ENCODE measurements at places on chromosomes 12 and 14.

- no peak for DNase-seq
Measured at GRCh38 chr14:75267141-75267721, 11.4 kb upstream of the FOS start.

- no peak for DNase-seq
Measured at GRCh38 chr12:70317781-70318180, 48.3 kb upstream of the KCNMB4 start.

DNA sequence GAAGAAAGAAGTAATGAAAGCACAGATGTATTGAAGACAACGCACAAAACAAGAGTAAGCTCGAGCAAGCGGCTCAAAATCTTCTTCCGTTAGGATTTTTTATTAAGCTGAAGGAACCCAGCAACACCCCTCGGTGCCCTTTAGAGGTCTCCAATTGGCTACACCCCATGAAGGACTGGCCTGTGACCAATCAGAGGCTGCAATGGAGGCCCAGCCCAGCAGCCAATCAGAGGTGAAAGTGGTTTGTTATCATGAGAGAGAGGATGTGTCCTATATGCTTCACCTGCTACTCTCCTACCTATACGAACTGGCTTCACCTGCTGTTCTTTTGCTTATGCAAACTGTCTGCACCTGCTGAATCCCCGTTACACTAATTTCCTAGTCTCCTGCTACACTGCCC, 358.8 kb downstream of the C12orf50 start:
- DNase-seq, result no peak

GRCh38 chr14:32914391-32914790, 24.3 kb upstream of the NPAS3 start:
- DNase-seq, result no peak

GRCh38 chr12:2682296-2683251, 112.2 kb upstream of the FKBP4 start:
- DNase-seq, result no peak

- DNase-seq, result no peak
Measured at GRCh38 chr12:81958406-81958805, 199.3 kb upstream of the PPFIA2 start.

DNA sequence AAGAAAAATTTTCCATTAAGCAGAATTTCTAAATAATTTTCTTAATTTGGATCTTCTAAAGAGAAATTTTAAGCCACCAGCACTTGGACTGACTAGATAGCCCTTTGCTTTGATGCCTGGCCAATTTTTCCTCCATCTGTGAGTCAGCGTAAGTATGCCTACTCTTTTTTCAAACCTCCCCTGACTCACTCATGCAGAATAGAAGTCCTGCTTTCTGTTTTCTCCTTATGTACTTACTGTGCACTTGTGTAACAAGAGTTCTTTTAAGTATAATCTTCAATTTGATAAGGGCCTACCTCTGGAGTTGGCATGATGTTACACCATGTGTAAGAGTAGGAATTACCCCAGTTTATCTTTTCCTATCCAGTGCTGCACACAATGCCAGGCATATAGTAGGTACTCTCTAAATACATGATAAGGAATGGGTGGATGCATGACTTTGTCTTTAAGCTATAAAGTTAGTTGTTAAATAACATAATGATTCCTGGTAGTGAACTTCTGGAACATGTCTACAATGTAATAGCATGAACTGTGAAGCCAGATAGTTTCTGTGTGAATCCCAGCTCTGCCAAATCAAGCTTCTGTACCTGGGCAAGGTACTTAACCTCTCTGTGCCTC, 329.6 kb downstream of the TMTC2 start:
- DNase-seq, result no peak

- peak; percentile 62 for DNase-seq
Measured at GRCh38 chr12:22334410-22335100, at the start of gene ST8SIA1. Gene ST8SIA1, minus strand, starts transcription at chr12:22334707. Its CDS starts 475 bp downstream, at chr12:22334232.

- no peak for DNase-seq
Measured at GRCh38 chr14:26992403-26993115, 394.7 kb upstream of the NOVA1 start.

DNA sequence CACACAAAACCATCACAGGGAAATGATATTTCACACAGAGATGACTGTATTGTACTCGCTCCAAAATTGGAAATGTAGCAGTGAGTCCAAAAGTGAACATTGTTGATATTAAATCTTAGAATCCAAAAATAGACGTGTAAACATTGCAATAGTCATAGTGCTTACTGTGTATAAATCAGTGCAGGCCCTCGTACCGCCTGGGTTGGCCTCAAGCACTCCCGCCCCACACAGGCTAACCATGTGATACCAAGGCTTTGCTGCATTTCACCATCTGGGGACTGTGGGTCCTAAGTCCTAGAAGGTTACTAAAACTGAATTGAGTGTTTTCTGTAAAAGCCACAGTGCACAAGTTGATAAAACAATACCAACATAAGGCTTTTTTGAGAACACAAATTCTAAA, 107.3 kb downstream of the PPP2R5E start:
- peak; percentile 69 for DNase-seq

GRCh38 chr12:70031046-70031445, 206.0 kb downstream of the MYRFL start:
- no peak for DNase-seq

DNA sequence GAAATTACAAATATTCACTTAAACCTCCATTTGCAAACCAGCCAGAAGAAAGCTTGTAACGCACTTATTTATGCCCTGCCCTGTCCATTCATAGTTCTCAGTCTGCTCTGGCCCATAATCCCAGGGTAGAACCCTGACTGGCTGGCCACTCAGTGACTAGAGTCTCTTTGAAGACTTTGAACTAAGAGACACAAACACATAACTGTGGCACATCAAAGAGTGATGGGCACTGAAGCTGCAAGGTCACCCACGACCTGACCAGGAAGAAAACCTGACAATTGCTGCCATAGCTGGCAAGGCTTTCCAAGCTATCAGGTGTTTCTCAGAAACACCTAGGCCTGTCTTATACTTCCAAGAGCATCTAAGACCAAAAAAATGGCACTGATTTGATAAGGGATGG, 28.7 kb downstream of the SLC41A2 start:
- DNase-seq, result no peak

- no peak for DNase-seq
Measured at GRCh38 chr12:93766796-93767523, 89.8 kb downstream of the CRADD start.

- DNase-seq, result no peak
Measured at GRCh38 chr14:104803280-104803911, 2.5 kb downstream of the ZBTB42 start.

DNA sequence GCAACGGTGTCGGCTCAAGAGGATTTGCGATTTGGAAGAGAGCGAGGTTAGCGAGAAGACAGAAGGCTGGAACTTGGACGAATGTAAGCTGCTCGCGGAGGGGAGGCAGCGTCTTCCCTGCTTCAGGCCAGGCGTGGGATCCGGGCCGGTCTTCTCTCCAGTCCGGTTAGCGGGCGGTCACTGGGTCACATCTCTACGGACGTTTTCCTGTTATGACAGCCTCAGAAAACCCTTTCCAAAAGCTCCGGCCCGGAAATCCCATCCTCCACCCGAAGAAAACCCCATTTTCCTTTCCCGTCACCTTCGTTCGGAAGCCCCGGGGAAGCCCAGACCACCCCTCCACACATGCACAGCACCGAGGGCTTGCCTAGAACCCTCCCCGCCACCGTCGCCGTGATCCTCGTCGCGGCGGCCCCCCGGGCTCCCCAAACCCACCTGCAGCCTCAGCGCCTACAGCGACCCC, 268 bp downstream of the NDUFB1 start:
- peak; percentile 69 for DNase-seq

DNA sequence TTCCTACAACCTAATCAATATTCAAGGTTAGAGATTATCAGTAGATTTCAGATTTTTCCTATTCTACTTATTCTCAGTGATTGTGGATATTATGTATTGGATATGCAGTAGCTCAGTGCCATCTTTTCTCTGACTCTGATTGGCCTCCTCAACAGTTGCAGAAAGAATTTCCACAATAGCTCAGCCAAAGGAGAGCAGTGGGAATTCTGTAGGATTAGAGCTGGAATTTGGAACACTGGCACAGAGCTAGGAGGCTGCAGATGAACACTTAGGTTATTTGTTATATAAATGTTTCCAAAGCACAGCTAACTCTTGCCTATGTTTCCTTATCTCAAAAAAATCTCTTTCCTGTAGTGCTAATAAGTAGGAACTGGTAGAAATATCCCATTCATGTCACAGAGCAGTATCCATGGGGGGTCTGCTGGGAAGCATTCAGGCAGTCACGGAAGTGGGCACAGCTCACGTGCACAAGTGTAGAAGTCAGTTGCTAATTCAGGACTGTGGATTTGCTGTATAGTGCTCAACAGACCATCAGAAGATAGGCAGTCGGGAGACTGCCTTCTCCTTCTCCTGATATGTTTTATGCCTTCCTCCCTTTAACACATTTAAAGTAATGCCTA, 116.2 kb upstream of the TMEM260 start:
- no peak for DNase-seq

DNA sequence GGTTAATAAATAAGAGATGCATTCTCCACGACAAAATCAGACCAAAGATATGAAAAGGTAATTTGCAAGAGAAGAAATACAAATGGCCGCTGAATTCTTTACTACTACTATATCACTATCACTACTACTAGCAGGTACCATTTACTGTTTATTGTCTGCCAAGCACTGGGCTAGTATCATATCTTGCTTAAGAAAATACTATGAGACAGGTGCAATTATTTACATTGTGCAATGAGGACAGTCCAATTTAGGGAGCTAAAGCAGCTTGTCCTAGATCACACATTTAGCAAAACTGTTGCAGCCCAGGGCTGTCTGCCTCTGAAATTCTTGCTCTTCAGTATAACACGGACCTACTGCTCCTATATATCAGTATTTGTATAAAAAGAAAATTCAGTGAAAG, 52.8 kb downstream of the CRADD start:
- DNase-seq, result no peak

GRCh38 chr14:77353469-77354141, 23.3 kb downstream of the TMED8 start:
- DNase-seq, result no peak

DNA sequence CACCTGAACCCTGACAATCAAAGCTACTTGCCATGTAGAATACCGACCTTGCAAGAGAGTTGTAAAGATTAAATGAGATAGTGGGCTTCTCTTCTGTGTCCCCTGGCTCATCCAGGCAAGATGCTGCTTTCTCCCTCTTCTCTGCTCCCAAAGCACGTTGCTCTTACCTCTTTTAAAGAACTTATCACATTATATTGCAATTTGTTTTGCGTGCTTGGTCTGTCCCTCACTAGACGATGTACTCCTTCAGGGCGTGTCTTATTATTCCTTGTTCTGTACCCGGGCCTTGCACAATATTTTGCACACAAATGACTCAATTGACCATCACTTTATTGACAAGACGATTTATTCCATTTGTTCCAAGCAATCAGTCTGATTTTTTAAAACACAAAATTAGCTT, 3.3 kb downstream of the DCN start:
- no peak for DNase-seq

DNA sequence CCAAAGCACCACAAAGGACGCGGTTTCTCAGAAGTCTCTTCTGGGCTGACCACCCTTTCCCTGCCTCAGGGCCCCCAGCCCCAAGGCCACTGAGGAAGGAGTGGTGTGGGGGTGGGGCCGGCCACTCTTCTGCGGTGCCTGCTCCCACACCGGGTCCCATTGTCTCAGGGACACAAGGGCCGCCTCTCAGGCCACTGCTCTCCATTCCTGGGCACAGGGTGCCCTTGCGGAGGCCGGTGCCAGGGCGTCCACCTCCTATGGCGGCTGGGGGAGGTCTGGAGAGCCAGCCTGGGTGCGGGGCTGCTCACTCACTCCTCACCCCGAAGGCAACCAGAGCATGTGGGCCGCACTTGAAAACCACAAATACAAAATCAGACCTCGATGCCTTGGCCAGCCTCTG, 44.1 kb downstream of the PRIMA1 start:
- DNase-seq, result no peak

- DNase-seq, result no peak
Measured at GRCh38 chr14:92215579-92215978, 93.8 kb downstream of the CPSF2 start.

DNA sequence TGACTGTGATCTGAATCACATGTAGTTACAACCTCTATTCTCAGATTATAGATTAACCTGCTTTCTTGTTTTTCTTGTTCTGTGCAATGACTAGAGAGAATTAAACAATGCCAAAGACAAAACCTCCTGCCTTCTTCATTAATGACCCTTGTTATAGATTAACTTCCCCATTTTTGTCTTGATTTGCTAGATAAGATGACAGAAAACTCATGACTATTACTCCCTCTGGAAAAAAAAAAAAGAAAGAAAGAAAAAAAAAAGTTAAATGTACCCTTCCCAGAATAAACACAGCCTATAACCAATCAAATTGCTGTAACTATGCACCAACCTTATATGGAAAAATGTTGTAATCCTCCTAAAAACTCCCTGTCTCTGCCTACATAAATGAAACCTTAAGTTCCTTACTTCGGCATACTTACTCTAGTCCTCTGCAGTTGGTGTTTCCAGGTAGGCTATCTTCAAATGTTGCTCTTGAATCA, 41.1 kb upstream of the PCED1B start:
- no peak for DNase-seq

DNA sequence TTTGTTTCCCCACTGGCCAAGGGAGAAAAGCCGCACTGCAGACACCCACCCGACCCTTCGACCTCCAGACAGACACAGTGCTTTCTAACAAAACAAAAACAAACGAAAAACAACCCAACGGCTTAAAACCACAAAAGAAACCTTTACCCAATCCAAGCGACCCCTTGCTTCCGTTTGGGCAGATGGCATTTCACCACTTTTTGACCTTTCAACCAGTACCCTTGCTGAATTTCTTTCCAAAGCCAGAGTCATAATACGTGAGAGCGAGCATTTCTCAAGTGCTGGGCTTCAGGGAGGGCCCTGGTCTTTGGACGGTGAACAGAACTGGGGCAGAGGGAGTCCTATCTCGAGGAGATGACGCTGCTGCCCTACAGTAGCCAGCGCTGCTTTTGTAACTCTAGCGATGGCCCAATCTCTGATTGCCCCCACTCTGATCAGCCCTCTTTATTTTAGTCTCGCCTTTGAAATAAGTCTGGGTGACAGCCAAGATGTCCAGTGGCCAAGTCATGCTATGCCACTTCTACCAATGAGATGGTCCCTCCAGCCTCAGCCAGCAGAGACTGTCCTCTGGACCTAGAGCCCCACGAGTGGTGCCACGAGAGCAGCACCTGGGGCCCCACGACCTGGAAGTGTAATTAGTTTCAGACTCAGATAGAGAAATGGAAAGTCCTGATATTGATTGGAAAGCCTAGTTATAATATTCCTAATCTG, 21.9 kb upstream of the ADIPOR2 start:
- DNase-seq, result no peak

DNA sequence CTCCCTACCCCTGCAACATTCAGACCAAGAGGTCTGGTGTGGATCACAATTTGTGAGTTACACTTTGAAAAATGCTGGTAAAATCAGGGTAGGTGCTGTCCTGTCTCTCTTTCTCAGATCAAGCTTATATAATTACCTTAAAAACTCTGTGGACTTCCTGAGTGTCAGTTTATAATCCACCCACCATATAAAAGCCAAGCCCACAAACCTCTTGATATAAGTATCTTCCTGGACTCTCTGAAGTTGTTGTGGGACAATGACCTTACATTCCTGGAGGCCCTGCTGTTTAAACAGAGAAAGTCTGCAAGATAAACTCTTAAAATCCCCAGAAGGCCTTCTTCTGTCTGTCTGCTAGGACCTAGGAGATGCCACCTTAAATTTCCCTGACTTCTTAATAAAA, 11.4 kb upstream of the KTN1 start:
- DNase-seq, result no peak

- no peak for DNase-seq
Measured at GRCh38 chr14:99571303-99571986, 32.6 kb downstream of the CCDC85C start.

All from sciatic nerve (tissue), 2 donors.